Activated CD4-positive, alpha-beta T cell treated with anti-CD3 and anti-CD28 coated beads, Interleukin-2, Interleukin-6, amounts not matched to agents 100 ng/mL and 50 ng/mL, durations not matched to agents 16 hours and 8 hours (primary cell): ENCODE measurements at places on chromosomes 1 and 21.

- DNase-seq = no peak
Measured at GRCh38 chr1:107662971-107663370, 302.0 kb downstream of the VAV3 start.

DNA sequence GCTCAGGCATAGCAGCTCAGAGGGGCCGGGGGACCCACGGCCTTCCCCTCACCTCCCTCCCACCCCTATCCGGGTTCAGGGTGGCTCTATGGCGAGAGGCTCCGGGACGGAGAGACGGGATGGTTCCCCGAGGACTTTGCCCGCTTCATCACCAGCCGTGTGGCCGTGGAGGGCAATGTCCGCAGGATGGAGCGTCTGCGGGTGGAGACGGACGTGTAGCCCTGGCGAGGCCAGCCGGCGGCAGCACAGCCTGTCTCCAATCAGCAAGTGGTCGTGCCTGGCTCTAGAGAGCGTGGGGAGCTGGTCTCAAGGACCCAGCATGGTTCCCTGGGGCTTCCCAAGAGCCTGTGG is 25.9 kb downstream of the ARHGEF16 start:
- no peak for DNase-seq

DNA sequence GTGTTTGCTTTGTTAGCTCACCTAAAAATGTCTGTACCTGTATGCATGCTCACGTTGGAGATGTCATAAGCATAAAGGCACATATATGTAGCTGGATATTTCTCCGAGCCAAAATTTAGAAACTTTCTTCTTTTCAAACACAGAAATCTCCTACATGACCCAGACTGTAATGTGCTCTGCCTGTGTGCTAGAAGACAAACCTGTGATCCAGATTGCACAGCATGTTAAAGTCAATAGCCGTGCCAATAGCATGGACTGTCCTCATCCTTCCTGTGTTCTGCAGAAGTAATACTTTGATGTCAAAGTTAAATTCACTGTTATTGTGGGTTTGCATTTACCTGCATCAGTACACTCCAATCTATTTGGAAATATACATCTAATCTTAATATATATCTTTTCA is 346.2 kb upstream of the ZRANB2 start:
- no peak for DNase-seq

GRCh38 chr1:244030481-244031040 is 20.5 kb upstream of the ZBTB18 start:
- no peak for DNase-seq
